ENCODE measurements at places on chromosomes 3 and 15. TPM values are rescaled to one million over a fixed set of nuclear protein-coding genes. Genes with fewer than 3 reads are reported as not detected.
A peak's percentile ranks its signal among the peaks of the same experiment; 100 is the strongest.

DNA sequence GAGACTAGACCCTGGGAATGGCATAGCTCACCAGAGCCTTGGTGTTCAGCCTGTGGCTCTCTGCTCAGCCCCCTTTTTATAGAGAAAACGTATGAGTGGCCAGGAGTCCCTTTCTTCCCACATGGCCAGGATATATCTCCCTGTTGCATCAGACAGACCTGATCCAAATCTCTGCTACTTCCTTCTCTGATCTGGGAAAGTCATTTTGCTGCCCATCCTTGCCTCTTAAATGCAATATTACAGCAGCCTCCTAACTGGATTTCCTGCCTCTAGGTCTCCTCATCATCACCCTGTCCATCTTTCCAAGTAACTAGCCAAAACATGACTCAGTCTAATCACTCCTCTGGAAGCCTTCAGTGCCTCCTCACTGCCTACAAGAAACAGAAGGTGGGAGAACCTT lies 42.9 kb downstream of the CTDSPL start:
- no peak for DNase-seq

GRCh38 chr15:60865507-60865906 lies 363.6 kb downstream of the RORA start:
- DNase-seq = no peak

DNA sequence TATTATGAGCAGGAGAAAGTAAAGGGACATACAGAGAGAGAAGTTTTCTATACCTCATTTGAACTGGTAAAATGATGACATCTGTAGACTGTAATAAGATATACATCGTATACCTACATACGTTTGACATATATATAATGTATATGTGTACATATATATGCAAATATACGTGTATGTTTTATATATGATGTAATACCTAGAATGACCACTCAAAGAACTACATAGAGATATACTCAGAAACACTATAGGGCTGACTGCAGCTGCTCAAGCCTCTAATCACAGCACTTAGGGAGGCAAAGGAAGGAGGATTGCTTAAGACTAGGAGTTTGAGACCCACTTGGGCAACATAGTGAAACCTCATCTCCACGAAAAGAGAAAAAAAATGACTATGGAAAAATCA lies 48.5 kb upstream of the MCTP2 start:
- no peak for DNase-seq

- DNase-seq = no peak
Measured at GRCh38 chr3:90136456-90137191, 1029.2 kb downstream of the EPHA3 start.

GRCh38 chr15:39118510-39118909 lies 462.4 kb upstream of the THBS1 start:
- DNase-seq = no peak

DNA sequence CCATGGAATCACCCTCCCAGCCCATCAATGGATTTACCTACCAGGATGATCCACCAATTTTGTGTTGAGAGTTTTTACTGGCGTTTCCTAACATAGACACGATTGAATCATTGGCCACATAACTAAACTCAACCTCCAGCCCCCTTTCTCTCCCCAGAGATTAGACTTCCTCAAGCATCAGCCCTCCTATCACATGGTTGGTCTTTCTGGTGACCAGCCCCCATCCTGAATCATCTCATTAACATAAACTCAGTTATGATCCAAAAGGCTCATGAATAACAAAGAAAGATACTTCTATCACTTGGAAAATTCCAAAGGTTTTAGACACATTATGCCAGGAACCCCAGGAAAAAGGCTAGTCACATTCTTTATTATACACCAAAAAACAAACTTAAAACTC lies 21.2 kb downstream of the PRKAR2A start:
- DNase-seq = no peak

DNA sequence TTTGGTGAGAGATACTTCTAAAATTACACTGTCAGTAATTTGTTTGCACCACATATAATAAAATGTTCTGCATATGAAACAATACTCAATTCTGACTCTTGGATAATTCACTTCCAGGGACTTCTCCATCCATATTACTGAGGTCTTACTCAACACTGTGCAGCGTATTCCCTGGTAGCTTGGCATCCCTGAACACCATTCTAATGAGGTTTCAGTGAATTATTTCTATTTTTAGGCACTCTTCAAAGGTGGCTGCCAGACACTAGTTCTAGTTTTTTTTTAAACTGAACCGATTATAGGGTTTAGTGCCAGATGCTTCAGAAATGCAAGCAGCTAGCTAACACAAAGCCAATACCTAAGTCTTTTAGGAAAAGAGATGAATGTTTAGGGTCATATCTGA lies 283.3 kb downstream of the FEZF2 start:
- DNase-seq = no peak

GRCh38 chr3:160099834-160100233 lies 111.2 kb downstream of the IL12A start:
- DNase-seq = no peak

DNA sequence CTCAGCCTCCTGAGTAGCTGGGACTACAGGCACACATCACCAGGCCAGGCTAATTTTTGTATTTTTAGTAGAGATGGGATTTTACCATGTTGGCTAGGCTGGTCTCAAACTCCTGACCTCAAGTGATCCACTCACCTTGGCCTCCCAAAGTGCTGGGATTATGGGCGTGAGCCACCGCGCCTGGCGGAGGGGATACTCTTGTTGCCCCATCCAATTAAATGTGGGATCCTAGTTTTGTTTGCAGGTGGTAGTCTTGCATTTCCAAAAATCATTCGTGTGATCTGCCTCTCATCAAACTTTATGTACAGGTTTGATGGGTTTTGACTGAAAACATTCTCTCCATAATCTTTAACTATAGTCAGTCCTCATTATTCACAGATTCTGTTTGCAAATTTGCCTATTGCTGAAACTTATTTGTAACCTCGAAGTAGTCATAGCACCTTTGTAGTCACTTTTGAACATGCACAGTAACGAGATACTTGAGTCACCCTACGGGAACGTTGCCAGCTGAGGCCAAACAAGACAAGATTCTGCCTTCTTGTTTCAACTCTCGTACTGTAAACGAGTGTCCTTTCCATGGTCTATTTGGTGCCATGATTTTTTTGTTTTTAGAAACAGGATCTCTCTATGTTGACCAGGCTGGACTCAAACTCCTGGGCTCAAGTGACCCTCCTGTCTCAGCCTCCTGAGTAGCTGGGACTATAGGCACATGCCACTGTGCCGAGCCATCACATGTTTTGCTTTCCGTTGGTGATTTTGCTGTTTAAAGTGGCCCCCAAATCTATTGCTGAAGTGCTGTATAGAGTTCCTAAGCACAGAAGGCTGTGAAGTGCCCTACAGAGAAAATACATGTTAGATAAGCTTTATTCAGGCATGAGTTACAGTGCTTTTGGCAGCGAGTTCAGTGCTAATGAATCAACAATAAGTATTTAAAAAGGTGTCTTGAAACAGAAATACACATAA lies 8.1 kb upstream of the MAPK6 start:
- no peak for DNase-seq

- peak; percentile 74 for DNase-seq
Measured at GRCh38 chr3:169863458-169863899, 6.3 kb downstream of the LRRC31 start.

- DNase-seq = no peak
Measured at GRCh38 chr15:61584410-61584809, 355.3 kb upstream of the RORA start.

DNA sequence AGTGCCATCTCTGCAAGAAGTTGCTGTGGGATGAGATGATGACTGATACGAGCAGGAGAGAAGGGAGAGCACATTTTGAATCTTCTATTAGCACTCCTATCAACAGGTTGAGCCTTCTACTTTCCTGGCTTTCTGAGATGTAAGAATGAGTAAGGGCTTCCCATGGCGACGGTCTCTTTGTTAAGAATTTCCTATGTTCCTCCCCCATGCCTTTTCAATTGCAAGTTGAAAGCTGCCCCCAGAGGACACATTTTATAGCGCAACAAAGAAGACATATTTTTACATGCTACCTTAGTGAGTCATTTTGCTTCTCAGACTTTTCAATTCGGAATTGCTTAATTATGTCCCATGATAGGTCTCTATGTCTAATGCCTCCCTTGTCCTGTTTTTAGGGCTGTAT lies 71.3 kb upstream of the LRTM1 start:
- no peak for DNase-seq

GRCh38 chr15:60840306-60840702 lies 361.4 kb upstream of the ICE2 start:
- no peak for DNase-seq

DNA sequence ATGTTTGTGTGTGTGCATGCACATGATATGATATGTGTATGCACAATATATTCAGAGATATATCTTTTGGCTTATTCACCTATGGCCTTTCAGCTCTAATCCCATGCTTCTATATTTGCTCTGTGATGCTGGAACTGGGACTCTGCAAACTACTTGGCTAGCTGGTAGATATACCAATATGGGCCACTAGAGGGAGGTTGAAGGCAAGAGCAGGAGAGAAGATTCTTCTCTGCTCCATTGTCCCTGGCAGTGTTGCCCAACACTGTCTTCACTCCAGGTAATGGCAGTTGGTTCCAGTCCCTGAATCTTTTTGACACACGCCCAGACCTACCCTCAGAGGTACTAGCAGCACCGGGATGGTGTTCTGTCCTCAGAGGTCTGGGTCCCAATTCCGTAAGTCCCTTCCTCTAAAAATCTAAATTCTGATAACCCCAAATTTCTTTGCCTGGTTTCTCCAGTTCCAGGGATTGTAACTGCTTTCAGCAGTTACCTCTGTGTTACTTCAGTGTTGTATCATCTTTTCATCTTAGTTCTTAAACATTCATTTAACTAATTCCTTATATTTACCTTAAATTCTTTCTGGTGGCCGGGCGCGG lies 44.7 kb downstream of the GTPBP8 start:
- DNase-seq = peak; percentile 53

DNA sequence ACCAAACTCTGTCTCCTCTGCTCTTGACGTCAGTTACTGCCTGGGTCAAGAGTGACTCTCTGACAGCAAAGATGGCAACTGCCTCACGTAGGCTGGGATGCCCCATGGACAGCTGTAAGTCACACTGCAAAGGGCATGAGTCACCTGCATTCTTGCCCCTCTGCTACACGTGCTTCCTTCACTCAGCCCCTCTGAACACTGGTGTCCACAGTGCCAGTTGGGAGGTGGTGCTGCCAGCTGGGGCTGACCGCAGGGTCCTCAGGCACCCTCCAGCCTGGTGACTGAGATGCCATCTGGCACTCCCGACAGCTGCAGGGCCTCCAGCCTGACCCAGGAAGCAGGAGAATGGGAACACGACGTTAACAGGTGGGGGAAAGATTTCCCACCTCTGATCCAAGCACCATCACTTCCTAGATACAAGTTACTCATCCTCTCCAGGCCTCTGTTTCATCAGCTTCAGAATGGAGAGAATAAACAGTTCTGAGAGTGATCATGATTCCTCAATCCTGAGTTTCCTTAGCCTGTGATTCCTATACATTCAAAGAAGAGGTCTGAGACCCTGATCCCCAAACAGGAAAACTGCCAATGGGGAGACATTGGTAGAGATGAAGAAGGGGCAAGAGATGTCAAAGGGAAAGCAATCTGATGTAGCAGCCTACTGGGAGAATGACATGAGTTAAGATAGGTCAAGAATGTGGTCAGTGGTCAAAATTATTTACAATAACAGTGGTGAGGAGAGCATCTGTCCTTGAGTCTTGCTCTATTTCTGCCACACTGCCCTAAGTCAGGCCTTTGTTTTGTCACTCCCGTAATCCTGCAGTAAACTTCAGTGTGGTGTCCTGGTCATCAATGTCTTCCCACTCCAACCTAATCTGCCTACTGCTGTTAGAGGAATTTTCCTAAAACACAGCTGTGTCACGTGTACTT lies 86.1 kb upstream of the BCL6 start:
- no peak for DNase-seq

- no peak for DNase-seq
Measured at GRCh38 chr3:96996009-96996408, 181.6 kb downstream of the EPHA6 start.

- DNase-seq = no peak
Measured at GRCh38 chr3:162978136-162978535, 1481.5 kb downstream of the OTOL1 start.

DNA sequence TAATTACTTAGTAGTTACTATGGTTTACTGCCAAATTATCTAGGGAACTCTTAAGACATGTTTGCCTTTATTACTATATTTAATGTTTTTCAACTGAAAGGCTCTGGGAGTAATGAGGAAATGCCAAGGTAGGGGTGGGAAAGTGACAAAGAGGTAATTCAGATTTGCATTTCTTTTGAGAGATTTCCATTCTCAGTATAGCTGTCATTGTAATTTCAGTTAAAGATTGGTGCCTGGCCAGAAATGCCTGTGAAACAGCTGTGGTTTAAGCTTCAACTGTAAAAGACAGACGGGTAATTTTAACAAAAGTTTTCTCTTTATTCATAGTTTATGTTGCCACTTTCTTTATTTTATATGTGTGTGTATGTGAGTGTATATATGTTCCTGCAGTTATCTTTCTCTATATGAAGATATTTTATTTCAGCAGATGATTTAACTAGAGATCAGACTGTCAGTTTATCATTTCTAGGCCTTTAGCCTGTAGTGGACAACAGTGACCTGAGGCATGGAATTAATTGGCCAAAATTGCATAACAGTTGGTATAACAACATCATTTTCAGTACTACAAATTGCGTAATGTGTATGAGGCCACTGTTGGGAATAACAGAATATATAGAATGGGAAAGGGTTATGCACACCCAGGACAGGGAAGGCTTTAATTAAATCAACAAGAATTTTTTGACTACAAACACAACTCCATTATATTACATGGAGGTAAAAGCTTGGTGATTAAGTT lies 119.0 kb downstream of the BBX start:
- DNase-seq = no peak

- peak; percentile 69 for DNase-seq
Measured at GRCh38 chr3:179652447-179653095, at the start of gene USP13. TSS of gene USP13 (plus strand) at chr3:179653040. CDS start at chr3:179653226, 186 bp downstream.

GRCh38 chr3:190568036-190568435 lies 54.2 kb downstream of the IL1RAP start:
- no peak for DNase-seq

- no peak for DNase-seq
Measured at GRCh38 chr3:175383813-175384212, 524.7 kb downstream of the NAALADL2 start.

DNA sequence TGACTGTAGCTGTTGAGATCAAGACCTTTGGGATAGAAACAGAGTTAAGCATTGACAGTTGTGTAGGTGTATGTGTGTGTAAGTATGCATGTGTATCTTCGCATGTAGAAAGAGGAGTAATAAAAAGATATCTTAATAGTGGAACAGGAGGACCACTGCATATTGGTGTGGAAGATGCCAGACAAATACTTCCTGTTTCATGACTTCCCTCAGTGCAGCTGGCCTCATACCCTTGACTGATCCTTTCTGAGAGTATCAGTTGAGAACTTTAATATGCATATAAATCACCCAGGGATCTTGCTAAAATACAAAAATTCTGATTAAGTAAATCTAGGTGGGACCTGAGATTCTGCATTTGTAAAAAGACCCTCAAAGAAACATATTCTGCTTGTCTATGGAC lies 8.5 kb upstream of the ZBED2 start:
- no peak for DNase-seq

The SEMA3G gene
- polyA plus RNA-seq = 3.1 TPM

The CPNE9 gene
- polyA plus RNA-seq = 1.3 TPM

The CELF6 gene
- 10.1 TPM for polyA plus RNA-seq

The PARP15 gene
- polyA plus RNA-seq = 1.5 TPM

The ATP8B4 gene
- polyA plus RNA-seq = 2.5 TPM

The TF gene
- 165 TPM for polyA plus RNA-seq

The SERINC4 gene
- 11.7 TPM for polyA plus RNA-seq

The KNG1 gene
- 0.34 TPM for polyA plus RNA-seq

The AHSG gene
- 1.5 TPM for polyA plus RNA-seq

The ATP13A4 gene
- polyA plus RNA-seq = 0.98 TPM

The CCDC13 gene
- polyA plus RNA-seq = 23.0 TPM

The SLCO2A1 gene
- 5.3 TPM for polyA plus RNA-seq

All from testis (tissue), 5 donors.